ENCODE measurements at places on chromosomes 2 and 18.

- no peak for DNase-seq
Observed at GRCh38 chr2:225076125-225076524, 33.9 kb upstream of the DOCK10 start.

- DNase-seq = no peak
Observed at GRCh38 chr2:182559623-182560022, 132.8 kb upstream of the PDE1A start.

GRCh38 chr2:73937899-73938298 lies 11.2 kb downstream of the DGUOK start:
- no peak for DNase-seq

- no peak for DNase-seq
Observed at GRCh38 chr18:33350256-33350655, 90.3 kb downstream of the CCDC178 start.

DNA sequence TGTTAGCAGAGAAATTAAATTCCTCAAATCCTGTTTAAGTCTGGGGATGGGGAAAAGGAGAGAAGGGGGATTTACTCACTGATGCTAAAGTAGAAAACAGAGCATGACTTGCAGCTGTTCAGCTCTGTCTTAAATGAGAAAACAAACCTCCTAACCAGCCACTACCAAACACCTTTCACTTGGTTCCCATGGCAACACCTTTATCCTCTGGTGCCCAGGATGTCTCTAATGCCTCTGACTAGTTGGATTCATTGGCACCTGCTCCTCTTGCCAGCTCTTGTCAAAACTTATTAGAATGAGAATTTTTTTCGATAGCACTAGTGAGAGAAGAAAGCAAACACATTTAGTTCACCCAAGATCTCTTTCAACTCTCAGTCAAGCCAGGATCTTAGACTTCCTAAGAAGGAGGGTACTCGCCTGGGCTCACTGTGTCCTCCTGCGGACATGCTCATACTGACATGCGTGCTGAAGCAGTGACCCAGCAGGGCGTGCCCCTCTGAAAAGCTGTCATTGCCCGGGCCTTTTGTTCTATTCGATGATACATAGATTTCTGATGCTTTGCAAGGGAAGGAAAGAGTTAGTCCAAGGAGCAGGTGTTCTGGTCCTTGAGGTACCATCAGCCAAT lies 656.0 kb upstream of the CELF4 start:
- DNase-seq = no peak

DNA sequence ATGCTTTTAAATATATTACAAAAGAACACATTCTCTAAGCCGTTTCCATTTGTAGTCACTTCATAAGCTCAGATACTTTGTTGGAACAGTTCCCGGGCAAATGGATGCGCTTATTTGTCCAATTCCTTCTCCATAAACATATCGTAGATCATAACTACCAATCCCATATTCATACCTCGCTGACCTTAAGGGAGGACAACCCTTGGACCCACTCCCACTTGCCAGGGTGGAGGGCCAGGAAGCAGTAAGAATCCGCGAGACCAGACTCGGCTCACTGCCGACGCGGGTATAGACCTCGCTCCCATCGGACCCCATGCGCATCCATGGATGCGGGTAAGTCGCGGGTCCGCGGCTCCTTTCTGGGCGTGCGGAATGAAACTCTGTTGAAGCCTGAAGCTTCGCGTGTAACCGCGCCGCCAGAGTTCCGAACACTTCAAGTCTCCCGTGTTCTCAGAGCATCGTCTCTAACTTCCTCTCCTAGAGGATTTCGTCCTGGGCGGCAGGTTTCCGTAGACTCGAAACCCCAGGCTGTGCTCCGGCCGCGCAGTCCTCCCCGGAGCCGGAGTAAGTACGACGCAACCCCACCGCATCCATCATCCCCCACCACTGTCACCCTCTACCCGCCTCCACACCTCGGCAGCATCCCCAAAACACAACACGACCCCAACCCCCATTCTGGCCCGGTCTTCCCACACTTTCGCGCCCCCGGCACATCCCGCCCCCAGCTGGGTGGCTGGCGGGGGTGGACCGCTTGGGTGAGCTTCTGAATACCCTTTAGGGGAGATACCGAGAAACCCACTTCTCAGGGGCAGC lies 1.1 kb downstream of the DSC3 start:
- no peak for DNase-seq

DNA sequence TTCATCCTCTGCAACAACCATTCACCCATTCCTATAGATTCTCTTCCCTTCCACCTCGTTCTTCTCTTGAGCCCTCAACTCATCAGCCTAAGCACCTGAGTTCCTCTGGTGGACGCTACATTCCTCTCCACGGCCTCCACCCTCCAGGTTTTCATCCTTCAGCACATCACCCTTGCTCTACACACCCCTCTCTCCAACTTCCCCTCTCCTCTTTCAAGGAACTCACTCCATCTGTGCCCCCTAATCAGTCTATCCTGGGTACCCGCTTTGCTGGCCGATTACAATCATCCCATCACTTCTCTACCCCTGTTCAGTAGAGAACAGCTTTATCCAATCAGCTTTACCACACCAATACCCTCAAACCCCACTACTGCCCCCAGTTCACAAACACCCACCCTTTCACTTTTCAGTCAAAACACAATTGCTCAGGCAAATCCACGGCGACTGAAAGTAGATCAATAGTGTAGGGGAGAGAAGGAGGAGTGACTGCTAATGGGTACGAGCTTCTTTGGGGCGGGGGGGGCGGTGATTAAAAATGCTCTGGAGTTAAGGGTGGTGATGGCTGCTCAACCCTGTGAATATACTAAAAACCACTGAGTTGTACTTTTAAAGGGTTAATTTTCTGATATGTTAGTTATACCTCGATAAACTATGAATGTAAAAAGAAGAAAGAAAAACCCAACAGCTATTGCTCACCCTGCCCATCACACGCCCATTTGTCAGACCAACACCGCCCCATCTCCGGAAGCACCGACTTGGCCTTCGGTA lies 857 bp downstream of the DYM start:
- DNase-seq = no peak

DNA sequence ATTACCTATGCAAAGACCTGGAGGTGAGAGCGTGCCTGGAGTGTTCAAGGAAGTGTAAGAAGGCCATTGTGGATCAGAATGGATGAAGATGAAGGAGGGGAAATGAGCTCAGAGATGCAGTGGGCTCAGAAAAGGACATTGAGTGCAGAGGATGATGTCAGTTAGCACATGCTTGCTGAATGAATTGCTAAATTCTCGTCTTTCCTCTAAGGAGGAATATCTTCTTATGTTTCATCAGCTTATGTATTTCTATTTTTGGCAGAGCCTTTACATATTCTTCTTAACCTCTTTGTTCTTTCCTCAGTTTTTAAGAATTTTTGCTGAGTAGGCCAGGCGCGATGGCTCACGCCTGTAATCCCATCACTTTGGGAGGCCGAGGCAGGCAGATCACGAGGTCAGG lies 30.9 kb downstream of the FAM171B start:
- DNase-seq = no peak

- no peak for DNase-seq
Observed at GRCh38 chr2:232635820-232636219, 2.4 kb downstream of the EFHD1 start.

DNA sequence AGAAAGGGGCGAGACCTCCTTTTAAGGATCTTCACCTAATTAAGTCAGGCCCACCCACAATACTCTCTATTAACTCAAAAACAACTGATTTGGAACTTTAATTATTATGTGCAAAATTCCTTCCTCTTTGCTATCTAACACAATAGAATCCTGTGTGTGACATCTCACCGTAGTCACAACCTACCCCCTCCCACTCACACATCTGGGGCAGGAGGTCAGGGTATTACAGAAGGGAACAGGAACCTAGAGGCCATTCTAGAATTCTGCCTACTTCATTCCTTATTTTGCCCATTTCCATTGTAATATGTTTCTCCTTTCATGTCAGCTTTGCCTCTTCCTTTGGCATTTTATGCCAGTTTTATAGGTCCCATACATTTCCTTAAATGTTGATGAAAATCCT lies 829.3 kb upstream of the ID2 start:
- no peak for DNase-seq

DNA sequence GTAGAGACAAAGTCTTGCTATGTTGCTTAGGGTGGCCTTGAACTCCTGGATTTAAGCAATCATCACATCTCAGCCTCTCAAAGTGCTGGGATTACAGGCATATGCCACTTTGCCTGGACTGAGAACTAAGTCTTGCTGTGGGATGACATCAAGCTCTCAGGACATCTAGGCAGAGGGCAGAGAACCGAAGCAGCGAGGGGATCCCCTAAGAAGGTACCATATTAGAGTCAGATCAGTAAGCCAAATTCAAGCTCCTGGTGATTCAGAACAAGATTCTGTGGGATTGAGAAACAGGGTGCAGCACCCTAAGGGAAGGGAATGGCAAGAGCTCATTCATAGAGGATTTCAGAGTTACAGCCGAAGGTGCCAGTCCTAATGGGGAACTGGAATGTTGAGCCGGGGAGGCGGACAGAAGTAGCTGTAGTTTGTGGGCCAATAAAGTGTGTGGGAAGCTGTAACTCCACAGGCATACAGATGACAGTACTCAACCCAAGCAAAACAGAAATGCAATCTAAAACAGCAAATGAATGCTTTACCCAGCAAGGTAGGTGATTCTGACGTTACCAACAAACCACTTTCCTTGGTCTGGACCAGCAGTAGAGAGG lies 30.9 kb downstream of the EPHA4 start:
- no peak for DNase-seq

- DNase-seq = no peak
Observed at GRCh38 chr2:132974467-132975095, 304.6 kb upstream of the LYPD1 start.

- DNase-seq = no peak
Observed at GRCh38 chr2:47917276-47917961, 11.1 kb upstream of the FBXO11 start.

DNA sequence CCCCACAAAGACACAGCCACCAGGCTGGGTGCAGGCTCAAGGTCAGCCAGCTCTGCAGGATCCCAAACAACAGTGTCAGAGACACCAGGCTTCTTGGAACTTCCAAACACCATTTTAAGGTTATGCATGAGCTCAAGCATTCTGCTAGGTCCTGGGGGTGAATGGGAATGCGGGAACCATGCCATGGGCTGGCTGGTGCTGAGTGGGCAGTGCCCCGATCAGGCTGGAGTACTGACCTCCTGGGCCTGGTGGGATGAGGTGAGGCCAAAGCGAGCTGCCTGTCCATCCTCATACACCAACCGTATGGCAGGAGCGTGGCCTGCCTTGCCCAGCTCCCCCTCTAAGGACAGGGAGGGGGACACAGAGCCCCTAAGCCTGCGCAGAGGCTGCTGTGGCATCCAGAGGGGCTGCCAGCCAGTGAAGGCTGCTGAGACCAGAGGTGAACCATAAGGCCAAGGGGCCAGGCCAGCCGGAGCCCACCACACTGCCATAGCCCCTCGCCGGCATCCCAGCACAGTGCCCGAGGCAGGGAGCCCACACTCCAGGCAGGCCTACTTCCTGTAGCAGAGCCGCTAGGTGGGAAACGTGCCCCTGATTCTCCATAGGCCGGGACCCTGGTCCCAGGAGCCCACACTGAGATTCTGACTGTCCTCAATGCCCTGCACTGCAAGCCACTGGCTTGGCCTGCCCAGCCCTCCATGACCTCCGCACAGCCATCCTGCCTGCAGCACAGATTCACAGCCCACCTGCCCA lies 135.0 kb downstream of the HDAC4 start:
- no peak for DNase-seq

DNA sequence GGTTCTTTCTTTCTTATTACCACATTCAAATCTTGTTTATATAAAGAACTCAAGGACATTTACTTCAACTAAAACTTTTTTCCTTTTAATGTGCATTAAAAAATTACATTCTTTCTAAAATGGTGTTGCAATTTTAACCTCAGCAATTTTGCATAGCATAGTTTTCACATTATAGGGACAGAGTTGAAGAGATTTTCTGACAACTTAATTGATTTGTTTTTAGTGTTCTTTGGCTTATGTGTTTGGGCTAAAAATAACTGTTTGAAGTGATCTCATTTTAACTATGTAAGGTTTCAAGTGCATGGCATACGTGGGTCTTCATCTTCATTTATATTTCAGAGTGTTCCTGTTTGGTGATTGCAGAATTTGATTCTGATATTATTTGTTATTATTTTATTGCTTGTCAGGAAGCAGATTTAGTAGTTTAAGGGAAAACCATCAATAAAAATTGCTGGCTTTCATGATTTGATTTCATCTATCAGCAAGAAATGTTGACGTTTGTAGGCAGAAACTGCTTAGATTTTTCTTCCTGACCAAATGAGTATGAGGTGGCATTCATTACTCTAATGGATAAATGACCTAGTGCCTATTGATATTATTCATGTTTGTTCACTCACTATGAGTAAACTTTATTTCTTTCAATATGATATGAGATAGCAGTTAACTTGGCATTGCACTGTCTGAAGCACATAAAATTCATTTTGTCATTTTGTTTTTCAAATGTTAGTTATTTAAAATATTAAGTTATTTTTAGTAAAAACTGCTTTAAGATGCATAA lies 398.4 kb downstream of the NUP35 start:
- no peak for DNase-seq

- DNase-seq = no peak
Observed at GRCh38 chr2:73993778-73994177, 9.1 kb downstream of the TET3 start.

- DNase-seq = peak; percentile 16
Observed at GRCh38 chr18:47756364-47757016, 174.0 kb downstream of the SMAD2 start.

DNA sequence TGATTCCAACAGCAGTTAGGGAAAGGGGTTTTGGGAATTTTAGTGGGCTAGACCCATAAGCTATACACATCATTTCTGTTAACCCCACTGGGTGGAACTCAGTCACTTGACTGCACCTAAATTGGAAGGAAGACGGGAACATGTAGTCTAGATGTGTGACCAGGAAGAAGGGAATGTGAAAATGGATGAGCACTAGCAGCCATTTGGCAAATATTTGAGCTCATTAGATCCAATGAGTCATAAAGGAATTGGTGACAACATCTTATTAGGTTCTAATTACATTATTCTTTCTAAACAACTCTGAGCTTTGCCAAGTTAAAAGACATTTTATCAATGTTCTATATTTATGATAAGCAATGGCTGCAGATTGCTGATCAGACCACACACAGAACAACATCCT lies 400.6 kb downstream of the IRS1 start:
- DNase-seq = no peak

- DNase-seq = no peak
Observed at GRCh38 chr2:229869226-229869625, 52.6 kb downstream of the TRIP12 start.

DNA sequence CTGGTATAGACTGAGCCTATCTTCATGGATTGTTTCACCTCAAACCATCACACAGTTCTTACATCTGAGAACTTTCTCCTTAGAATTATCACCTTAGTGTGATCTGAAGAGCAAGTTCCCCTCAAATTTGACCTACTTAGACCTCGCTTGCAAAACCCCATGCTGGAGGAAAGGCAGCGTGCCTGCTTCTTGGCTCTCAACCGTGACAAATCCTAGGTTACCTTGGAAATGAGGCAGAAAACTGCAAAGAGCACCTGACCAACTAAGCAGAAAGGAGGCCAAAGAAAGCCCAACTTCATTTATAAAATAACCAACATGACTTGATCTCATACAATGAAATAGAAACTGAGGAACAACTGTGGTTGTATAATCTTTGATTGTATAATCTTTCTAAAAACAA lies 146.4 kb downstream of the RAB3GAP1 start:
- DNase-seq = no peak

GRCh38 chr18:10195529-10195928 lies 258.9 kb upstream of the APCDD1 start:
- no peak for DNase-seq

GRCh38 chr18:28961669-28962228 lies 784.8 kb upstream of the CDH2 start:
- DNase-seq = peak; percentile 4

GRCh38 chr18:57273194-57273593 lies 79.2 kb upstream of the ST8SIA3 start:
- no peak for DNase-seq

- no peak for DNase-seq
Observed at GRCh38 chr2:142052220-142052863, 78.5 kb downstream of the LRP1B start.
